ENCODE measurements at places on chromosomes 3 and 15. TPM values are rescaled to one million over a fixed set of nuclear protein-coding genes. Genes with fewer than 3 reads are reported as not detected.

Gene NR1I2
- total RNA-seq: not detected

Gene SNTN
- not detected for total RNA-seq

Gene OR5K2
- not detected for total RNA-seq

Gene FGD5
- 0.12 TPM for total RNA-seq

Gene VEPH1
- total RNA-seq: 17.2 TPM

Gene TMED3
- 129 TPM for total RNA-seq

Gene ASB14
- not detected for total RNA-seq

Gene LRRK1
- 21.0 TPM for total RNA-seq

Gene SH2D7
- total RNA-seq: not detected

Gene CORO2B
- 6.7 TPM for total RNA-seq

Gene SUSD5
- 16.1 TPM for total RNA-seq

Gene MCF2L2
- total RNA-seq: 0.32 TPM

Gene MYO5C
- total RNA-seq: 0.24 TPM

Gene OR4F6
- not detected for total RNA-seq

Gene ITGA11
- total RNA-seq: 11.4 TPM

Gene IL5RA
- total RNA-seq: not detected

Gene COL8A1
- total RNA-seq: 726 TPM

Gene GHSR
- not detected for total RNA-seq

Gene ECE2
- total RNA-seq: not detected

Gene RTP1
- total RNA-seq: not detected

Gene DNAH1
- total RNA-seq: 9.2 TPM

Gene PDZRN3
- total RNA-seq: 108 TPM

Gene MUC13
- total RNA-seq: not detected

Gene ALDH1L1
- 0.16 TPM for total RNA-seq

Gene TRIM42
- not detected for total RNA-seq

Gene SAXO2
- 1.6 TPM for total RNA-seq

Gene CYFIP1
- total RNA-seq: 119 TPM

All from hair follicle dermal papilla cell (primary cell).